ENCODE measurements at places on chromosomes 16 and 17.

GRCh38 chr16:68973611-68974120 is 130.3 kb downstream of the TANGO6 start:
- DNase-seq = no peak

- peak; percentile 58 for DNase-seq
Observed at GRCh38 chr17:17714261-17714866, 33.1 kb downstream of the RAI1 start.

GRCh38 chr17:66432996-66433551 is 130.7 kb downstream of the PRKCA start:
- no peak for DNase-seq

DNA sequence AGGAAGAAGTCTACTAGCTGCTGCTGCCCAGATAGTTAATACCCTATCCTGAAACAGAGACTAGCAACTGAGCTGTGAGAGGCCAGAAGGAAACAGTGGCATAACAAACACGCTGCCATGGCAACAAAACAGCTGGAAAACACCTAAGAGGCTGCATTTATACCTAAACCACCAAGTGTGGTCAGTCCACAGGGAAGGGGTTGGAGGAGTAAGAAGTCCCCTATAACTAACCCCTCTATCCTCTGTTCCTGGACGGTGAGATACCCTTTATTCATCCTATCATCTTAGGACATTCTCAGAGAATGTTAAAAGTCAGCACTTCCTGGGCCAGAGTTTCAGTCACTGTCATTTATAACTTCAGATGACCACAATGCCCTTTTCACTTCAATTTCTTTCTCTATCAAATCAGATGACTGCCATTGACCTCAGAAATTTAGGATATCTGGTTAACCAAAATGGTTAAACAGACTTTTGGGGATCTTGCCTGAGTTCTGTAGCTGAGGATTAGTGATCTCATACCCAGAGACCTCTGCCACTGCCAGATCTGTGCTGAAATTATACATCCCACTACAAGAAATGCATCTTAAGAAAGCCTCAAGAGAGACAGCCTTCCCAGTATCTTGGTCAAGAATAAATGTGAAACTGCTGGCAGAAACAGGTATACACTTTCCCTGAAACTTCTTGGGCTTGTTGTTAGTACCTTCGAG is 36.2 kb downstream of the STH start:
- DNase-seq = no peak
